ENCODE measurements at places on chromosomes 12 and 14.

- no peak for DNase-seq
Measured at GRCh38 chr12:47900131-47901062, 4.4 kb downstream of the VDR start.

GRCh38 chr14:90720336-90720735 lies 95.9 kb downstream of the TTC7B start:
- no peak for DNase-seq

DNA sequence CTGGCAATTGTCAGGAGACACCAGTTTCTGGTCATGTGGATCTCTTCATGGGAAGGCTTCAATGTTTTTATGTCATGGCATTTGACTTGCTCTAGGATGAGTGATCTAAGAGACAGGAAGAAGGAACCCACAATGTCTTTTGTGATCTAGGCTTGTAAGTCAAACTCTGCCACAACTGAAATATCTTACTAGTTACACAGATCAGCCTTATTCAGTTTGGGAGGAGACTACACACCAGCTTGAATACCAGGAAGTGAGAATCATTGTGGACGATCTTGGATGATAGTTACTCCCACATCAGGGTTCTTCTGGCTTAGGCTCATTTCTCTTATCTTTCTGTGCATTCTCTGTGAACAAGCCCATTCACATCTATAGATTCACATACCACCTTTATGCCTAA lies 236.2 kb upstream of the FBXO33 start:
- no peak for DNase-seq

DNA sequence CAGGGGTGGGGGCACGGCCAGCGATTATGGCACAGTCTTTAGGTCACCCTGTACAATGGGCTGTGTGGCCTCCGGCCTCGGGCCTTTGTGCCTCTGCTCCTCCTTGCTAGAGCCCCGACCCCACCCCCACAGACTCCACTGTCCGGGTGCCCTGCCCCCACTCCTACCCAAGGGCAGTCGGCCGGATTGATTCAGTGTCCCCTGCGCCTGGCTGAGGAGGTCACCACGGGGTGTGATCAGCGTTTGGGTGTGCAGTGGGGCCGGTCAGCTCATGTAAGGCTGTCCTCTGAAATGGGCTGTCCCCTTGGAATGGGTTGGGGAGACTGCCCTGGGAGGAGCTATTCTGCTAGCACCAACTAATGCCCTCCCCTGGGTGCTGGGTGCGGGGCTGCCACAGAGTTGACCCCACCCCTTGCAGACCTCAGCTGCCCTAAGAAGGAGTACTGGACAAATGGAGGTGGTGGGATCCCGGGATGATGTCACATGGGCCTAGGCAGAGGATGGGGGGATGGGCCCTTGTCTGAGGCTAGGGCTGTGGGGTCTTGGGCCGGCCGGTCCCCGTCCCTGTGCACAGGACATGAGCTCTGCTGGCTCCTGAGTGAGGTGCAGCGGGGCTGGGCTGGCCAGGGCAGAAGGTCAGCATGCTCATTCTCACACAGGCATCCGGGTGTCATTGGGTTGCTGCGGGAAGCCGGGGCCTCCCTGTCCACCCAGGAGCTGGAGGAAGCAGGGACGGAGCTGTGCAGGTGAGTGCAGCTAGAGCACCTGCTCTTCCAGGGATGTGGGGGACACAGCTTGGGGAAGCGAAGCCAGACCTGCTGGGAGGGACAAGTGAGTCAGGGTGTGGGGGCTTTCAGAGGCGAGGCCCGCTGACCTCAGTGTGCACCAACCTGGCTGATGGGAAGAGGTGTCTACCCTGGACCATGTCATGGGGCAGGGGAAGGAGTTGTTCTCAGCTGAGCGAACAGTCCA lies 23.4 kb downstream of the ASPG start:
- DNase-seq, result no peak

GRCh38 chr14:68843471-68844209 lies 50.8 kb upstream of the ZFP36L1 start:
- peak; percentile 63 for DNase-seq

GRCh38 chr12:104630230-104630670 lies 173.5 kb downstream of the CHST11 start:
- DNase-seq, result no peak

GRCh38 chr14:104794993-104795780 lies at the start of gene AKT1:
Gene AKT1, minus strand, starts transcription at chr14:104795748. Its CDS starts 3,105 bp downstream, at chr14:104792643.
- DNase-seq, result no peak

DNA sequence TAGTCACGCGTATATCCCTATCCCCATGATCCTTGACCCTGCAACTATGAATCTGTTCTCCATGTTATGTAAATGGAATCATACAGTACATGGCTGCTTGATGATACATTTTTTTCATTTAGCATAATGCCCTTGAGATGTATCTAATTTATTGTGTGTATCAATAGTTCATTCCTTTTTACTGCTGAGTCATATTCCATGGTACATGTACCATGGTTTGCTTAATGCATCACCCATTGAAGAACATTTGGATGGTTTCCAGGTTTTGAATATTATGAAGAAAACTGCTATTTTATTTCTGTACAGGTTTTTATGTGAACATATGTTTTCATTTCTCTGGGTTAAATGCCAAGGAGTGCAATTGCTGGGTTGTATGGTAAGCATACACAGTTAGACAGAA lies 4.0 kb upstream of the RNASE10 start:
- no peak for DNase-seq

DNA sequence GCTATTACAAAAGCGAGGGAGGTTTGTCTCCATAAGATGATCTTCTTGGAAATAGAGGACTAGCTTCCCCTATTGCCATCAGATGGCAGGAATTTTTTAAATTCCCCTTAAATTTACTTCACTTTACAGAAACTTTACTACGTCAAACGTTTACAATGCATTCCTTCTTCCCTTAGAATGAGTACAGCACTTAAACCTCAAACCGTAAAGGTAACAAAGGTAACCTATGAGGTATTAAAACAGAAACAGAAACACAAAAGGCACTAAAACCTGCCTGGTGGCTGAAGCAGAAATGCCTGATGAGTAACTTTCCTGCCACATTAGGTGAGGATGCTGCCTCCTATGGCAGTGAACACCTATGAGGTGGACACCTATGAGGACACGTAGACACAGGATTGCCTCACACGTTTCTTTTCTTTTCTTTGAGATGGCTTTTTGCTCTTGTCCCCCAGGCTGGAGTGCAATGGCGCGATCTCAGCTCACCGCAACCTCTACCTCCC lies 25.0 kb downstream of the DIO2 start:
- no peak for DNase-seq

DNA sequence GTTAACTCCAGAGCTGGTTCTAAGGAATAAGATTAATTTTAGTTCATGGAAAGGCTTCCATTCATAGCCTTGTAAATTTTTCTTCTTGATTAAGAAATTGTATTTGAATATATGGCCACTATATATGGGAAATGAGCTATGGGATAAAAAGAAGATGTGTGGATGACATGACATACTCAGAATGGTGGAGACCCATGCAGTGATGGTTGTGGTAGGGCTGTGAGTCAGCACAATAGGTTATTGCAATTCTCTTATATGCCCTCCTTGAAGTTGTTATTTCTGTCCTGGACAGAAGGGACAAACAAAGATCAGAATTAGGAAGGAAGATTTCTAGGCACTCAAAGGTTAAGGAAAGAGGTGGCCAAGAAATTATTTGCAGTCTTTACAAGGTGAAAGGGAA lies 21.5 kb downstream of the RASSF9 start:
- no peak for DNase-seq

- DNase-seq, result no peak
Measured at GRCh38 chr12:99135376-99135775, 490.3 kb downstream of the APAF1 start.

DNA sequence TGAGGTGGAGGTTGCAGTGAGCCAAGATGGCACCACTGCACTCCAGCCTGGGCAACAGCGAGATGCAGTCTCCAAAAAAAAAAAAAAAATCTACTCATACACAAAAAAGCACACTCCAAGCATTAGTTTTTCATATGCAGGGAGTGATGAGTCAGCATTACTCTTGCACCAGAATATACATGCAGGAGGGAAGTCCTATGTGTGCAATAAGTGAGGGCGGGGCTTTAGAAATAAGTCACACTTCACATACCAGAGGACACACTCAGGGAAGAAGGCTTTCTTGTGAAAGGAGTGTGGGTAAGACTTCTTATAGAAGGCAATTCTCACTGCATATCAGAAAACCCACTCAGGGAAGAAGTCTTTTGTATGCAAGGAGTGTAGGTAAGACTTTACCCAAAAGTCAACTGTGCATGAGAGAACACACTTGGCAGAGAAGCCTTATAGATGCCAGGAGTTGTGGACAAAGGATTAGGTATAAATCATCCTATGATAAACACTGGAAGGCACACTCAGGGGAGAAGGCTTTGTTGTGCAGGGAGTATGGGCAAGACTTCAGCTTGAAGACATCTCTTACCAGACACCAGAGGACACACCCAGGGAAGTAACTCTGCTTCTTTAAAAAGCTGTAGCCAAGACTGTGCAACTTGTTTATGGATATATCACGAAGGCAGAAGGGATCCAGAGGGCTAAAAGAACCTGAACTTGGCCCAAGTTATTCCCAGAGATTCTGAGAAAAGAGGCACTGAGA lies 50.5 kb downstream of the ATF7 start:
- no peak for DNase-seq

- DNase-seq, result no peak
Measured at GRCh38 chr12:44053549-44054127, 217.8 kb downstream of the TMEM117 start.

DNA sequence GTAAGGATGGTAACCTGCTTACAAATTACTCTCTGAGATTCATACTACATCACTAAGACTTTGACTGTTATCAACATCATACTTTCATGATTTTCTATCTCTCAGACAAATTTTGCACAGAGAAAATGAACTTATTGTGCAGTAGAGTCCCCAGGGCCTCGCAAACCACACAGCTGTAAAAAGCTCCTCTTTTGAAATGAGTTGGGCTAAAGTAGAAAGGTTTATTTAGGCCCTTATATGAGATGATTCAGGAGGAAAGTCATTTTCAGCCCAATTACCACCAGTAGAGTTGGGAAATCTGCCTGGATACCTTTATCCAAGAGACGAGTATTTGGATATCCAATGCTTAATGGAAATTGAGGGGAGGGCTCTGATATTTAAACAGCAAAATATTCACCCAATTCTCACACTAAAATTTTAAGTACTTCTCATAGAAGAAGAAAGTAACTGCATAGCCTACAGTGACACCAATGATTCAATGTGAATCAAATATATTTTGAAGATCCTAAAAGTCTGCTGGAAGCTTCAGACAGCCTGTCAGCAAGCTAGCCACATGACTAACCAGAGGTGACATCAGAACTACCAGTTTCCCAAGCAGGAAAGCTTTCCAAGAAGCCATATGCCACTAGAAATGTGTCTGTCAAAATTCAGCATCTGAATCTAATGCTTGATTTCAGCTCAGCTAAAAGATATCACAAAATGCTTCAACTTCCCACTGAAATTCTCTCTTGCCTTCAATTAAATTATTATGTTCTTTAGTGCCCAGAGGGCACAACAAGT lies 190.1 kb upstream of the SYT1 start:
- no peak for DNase-seq

GRCh38 chr12:104608998-104609397 lies 152.2 kb downstream of the CHST11 start:
- no peak for DNase-seq

DNA sequence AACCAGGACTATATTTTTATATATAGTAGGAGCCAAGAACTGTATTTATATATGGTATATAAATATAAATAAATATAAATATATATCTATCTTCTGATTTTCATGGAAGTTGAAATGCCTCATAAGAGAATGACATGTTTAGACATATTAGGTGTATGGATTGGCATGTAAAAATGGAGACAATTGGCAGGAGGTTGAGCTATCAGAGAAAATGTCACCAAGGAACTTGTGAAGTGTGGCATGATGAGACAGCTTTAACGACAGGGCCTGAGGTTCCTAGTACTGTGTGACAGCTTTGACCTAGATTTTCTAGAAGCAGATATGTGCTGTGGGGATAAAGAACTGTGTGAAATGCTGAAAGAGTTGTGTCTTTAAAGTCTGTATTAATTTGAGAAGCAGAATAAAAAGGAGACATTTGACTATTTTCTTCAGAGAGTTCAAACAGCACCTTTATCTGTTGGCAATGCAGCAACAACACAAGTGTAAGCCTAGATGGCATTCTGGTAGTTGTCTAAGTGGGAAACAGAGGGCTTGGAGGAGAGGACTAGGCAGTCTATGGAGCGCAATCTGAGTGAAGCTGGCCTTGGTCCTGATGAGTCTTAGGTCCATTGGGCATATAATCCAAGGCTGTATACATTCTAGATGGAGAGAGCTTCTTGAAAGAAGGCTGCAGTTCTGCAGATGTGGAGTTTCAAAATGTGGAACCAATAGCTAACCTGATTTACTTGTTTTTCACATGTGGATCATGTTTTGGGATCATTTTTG lies 47.7 kb upstream of the MDGA2 start:
- DNase-seq, result no peak

GRCh38 chr14:56491299-56492285 lies 88.0 kb upstream of the TMEM260 start:
- DNase-seq, result no peak

DNA sequence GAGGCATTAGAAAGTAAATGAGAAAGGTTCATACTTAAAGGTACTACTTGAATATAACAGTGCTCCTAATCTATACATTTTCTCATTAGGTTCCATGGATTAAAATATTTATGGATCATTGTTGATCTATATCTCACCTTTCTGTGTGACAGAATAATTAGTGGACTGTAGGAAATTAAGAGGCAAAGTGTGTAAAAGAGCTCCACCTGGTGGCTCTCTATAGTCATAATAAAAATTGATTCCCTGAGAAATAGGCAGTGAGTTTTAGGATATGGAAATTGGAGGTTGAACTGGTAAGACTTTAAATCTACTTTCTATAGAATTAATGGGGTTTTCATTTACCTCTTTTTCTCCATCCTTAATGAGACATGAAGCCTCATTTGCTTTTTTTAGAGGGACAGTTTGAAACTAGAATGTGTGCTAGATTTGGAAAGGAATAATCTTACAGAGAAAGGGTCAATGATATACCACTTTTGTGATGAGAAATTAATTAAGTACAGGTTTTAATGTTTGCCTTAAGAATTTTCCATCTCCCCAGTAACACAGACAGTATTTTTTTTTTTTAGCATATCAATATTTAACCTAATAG lies 11.8 kb upstream of the DERA start:
- no peak for DNase-seq

GRCh38 chr14:68036202-68036601 lies 216.6 kb downstream of the RAD51B start:
- no peak for DNase-seq

DNA sequence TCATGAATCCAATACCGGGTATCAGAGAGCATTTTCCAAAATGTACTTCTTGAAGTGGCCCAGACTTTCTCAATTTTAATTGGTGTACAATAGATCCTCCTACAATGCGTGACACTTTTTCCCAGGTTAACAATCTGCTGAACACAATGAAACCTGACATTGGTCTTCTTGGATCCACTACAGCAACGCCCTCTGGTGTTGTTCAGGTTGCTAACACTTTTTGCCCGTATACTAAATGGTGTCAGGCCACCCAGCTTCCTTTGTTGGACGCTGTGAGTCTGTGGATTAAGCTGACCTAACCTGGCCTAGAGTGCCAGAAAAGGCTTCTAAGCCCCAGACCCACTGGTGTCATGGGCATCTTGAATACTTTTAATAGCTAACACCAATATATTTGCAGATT lies 89.2 kb downstream of the KCNK10 start:
- DNase-seq, result no peak

GRCh38 chr14:23358553-23359166 lies 6.0 kb upstream of the SLC22A17 start:
- no peak for DNase-seq

Data from effector CD8-positive, alpha-beta T cell (primary cell).